ENCODE measurements at places on chromosomes 12 and 14. TPM values are rescaled to one million over a fixed set of nuclear protein-coding genes. Genes with fewer than 3 reads are reported as not detected.

- no peaks in the 10 kb centered on the region for H3K36me3 ChIP-seq
- no peak overlapping the region for H3K27ac ChIP-seq
- H3K4me1 ChIP-seq = no peaks in the 10 kb centered on the region
- no peak for DNase-seq
- peaks cover 5% of the 10 kb centered on the region for H3K27me3 ChIP-seq
- H3K4me3 ChIP-seq = no peak overlapping the region
These were observed 102.8 kb upstream of the TMCC3 start for GRCh38 chr12:94753036-94753679.

The DCN gene
- not detected for total RNA-seq

GRCh38 chr14:103518422-103519042 is 4.1 kb downstream of the CKB start:
- peaks cover 10% of the 10 kb centered on the region for H3K4me1 ChIP-seq
- peaks cover 7% of the 10 kb centered on the region for H3K27me3 ChIP-seq
- H3K4me3 ChIP-seq = no peak overlapping the region
- no peak overlapping the region for H3K27ac ChIP-seq

The DNAI7 gene
- not detected for total RNA-seq

DNA sequence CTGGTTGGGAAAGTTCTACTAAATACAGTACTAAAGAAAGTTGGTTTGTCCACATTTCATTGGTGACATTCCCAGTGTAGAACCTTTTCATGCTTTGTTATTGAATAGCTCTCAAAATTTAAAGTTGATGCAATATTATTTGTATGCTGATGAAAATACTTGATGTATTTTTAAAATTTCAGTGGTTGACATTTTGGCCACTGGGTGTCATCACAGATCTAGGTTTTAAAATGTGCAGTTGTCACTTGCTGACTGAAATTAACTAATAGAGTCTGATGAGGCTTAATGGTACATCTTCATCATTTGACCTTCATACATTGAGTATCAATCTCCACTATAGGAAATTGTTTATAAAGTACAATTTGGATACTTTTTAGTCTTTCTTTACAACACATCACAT is 37.1 kb downstream of the CMAS start:
- H3K36me3 ChIP-seq = no peaks in the 10 kb centered on the region
- no peaks in the 10 kb centered on the region for H3K27me3 ChIP-seq
- H3K27ac ChIP-seq = no peak overlapping the region

The PSME1 gene
- total RNA-seq = 418 TPM

GRCh38 chr12:100503228-100503628 is 29.6 kb downstream of the NR1H4 start:
- H3K4me1 ChIP-seq = no peaks in the 10 kb centered on the region
- no peak for DNase-seq
- no peak overlapping the region for H3K4me3 ChIP-seq
- no peak overlapping the region for H3K27ac ChIP-seq
- peaks cover 2% of the 10 kb centered on the region for H3K27me3 ChIP-seq

The ST8SIA1 gene
- total RNA-seq = 1.5 TPM

The TECPR2 gene
- 5.6 TPM for total RNA-seq

The ACOT6 gene
- 0.18 TPM for total RNA-seq

- no peak overlapping the region for H3K27ac ChIP-seq
- H3K4me1 ChIP-seq = peaks cover 5% of the 10 kb centered on the region
- peaks cover 14% of the 10 kb centered on the region for H3K36me3 ChIP-seq
- peaks cover 6% of the 10 kb centered on the region for H3K27me3 ChIP-seq
These were observed 24.7 kb upstream of the MARK3 start for GRCh38 chr14:103360548-103360947.

The VRTN gene
- not detected for total RNA-seq

DNA sequence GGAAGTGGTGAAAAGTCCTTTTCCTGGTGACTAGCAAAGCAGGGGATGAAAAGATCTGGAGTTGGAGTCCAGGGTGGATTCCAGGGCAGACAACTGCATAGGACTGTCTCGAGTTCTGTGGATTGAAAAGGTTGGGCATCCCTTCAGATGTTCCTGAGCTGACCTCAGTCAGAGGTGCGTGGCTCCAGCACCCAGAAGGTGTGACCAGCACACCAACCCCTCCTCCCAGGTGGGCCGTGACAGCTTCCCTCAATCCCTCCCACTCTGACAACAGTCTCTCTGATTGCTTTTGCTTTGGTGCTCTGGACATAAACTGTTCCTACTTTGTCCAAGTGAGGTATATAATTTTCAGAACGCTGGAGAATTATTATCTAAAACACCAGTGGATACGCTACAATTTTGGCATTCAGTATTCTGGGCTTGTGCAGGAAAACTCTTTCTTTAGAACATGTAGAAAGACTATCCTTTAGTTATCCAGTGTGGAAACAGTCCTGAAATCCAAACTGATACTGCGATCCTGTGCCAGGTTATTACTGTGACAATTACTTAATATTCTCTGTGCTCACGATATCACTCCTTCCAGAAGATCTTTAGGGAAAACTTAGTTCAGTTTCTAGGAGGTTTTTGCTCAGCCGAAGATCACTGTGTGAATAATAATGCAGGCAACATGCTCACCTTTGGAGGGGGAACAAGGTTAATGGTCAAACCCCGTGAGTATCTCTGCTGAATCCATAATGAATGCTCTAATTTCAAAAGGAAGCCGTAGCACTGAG is 87.9 kb downstream of the DAD1 start:
- peak; percentile 67 for DNase-seq
- peaks cover 25% of the 10 kb centered on the region for H3K4me1 ChIP-seq
- H3K4me3 ChIP-seq = peak overlapping the region; percentile 84

GRCh38 chr12:45828402-45828801 is 98.9 kb downstream of the ARID2 start:
- DNase-seq = no peak
- H3K27ac ChIP-seq = no peak overlapping the region
- H3K4me3 ChIP-seq = no peak overlapping the region
- no peaks in the 10 kb centered on the region for H3K27me3 ChIP-seq
- peaks cover 2% of the 10 kb centered on the region for H3K4me1 ChIP-seq

DNA sequence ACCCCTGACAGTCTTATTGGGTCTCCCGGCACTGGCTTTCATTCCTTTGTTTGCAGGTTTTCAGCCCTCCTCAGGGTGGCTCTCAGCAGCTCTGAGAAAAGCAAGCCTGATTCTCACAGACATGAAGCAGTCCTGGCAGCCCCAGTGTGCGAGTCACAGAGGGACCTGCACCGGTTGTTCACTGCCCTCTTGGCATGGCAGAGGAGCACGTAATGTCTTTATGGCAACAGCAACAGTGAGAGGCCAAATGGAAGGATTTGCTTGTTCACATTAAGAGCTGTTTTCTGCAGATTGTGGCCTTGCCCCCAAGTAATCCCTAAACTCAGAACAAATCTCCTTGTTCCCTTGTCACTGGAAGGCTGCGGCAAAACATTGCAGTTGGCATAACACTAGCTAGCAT is 3.4 kb downstream of the KCNA5 start:
- H3K36me3 ChIP-seq = no peaks in the 10 kb centered on the region
- H3K27ac ChIP-seq = no peak overlapping the region
- no peak for DNase-seq
- no peak overlapping the region for H3K4me3 ChIP-seq

The OR6C2 gene
- total RNA-seq = not detected

DNA sequence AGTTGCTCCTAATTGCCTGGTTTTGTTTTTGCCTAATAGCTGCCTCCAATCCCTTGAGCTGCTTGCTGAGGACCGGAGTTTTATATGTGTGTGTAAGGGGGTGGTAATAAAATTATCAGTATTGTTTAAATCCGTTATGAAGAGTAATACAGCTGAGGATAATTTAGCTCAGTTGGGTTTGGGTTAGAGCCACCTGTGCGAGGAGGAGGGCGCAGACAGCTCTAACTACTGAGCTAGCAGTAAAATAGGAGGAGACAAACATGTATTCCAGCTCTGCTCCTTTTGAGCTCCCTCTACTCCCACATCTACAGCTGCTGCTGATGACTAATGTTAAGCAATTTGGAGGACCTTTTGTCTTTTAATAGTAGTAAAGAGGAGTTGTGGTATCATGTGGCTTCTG is 61.5 kb downstream of the SPATS2 start:
- no peaks in the 10 kb centered on the region for H3K27me3 ChIP-seq
- no peak for DNase-seq

- H3K36me3 ChIP-seq = no peaks in the 10 kb centered on the region
- H3K27me3 ChIP-seq = no peaks in the 10 kb centered on the region
- H3K4me3 ChIP-seq = no peak overlapping the region
- H3K27ac ChIP-seq = no peak overlapping the region
- H3K4me1 ChIP-seq = no peaks in the 10 kb centered on the region
These were observed 70.0 kb upstream of the BICD1 start for GRCh38 chr12:32036477-32037263.

- H3K4me1 ChIP-seq = peaks cover 26% of the 10 kb centered on the region
- DNase-seq = peak; percentile 88
- no peaks in the 10 kb centered on the region for H3K27me3 ChIP-seq
- no peaks in the 10 kb centered on the region for H3K36me3 ChIP-seq
- no peak overlapping the region for H3K27ac ChIP-seq
These were observed 792 bp upstream of the SLC38A1 start for GRCh38 chr12:46269429-46270241.

The ISCA2 gene
- total RNA-seq = 29.5 TPM

GRCh38 chr12:101939856-101940265 is 62.5 kb downstream of the DRAM1 start:
- H3K27ac ChIP-seq = no peak overlapping the region
- peak; percentile 69 for DNase-seq
- no peaks in the 10 kb centered on the region for H3K36me3 ChIP-seq
- H3K4me1 ChIP-seq = peaks cover 12% of the 10 kb centered on the region

- no peak for DNase-seq
- H3K4me1 ChIP-seq = peaks cover 7% of the 10 kb centered on the region
- H3K27ac ChIP-seq = no peak overlapping the region
- no peaks in the 10 kb centered on the region for H3K36me3 ChIP-seq
- peaks cover 22% of the 10 kb centered on the region for H3K27me3 ChIP-seq
These were observed 16.6 kb upstream of the RND1 start for GRCh38 chr12:48882315-48882687.
